ENCODE measurements at places on chromosomes 12 and 14.
A peak's percentile ranks its signal among the peaks of the same experiment; 100 is the strongest.

GRCh38 chr14:57462551-57462950, 31.1 kb downstream of the CCDC198 start:
- H3K4me3 ChIP-seq, result no peak overlapping the region
- H3K27me3 ChIP-seq, result no peaks in the 10 kb centered on the region
- H3K4me1 ChIP-seq, result no peaks in the 10 kb centered on the region
- H3K36me3 ChIP-seq, result no peaks in the 10 kb centered on the region
- no peak overlapping the region for H3K27ac ChIP-seq
- no peak for DNase-seq

DNA sequence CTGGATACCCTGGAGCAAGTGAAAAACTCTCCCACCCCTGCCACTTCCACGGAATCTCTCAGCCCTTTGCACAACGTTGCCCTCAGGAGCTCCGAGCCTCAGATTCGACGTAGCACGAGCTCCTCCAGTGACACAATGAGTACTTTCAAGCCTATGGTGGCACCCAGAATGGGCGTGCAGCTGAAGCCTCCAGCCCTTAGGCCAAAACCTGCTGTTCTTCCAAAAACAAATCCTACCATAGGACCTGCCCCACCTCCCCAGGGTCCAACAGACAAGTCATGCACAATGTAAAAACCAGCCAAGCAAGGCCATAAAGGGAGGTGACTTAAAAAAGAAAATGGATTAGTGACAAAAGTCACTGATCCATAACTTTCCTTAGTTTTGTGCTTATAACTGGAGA, 79.7 kb downstream of the KICS2 start:
- no peak for DNase-seq
- H3K4me1 ChIP-seq, result no peaks in the 10 kb centered on the region
- no peak overlapping the region for H3K27ac ChIP-seq
- H3K36me3 ChIP-seq, result no peaks in the 10 kb centered on the region
- H3K27me3 ChIP-seq, result no peaks in the 10 kb centered on the region

GRCh38 chr14:89858089-89858488, 96.4 kb downstream of the EFCAB11 start:
- DNase-seq, result no peak
- no peak overlapping the region for H3K4me3 ChIP-seq
- no peak overlapping the region for H3K27ac ChIP-seq
- no peaks in the 10 kb centered on the region for H3K27me3 ChIP-seq
- no peaks in the 10 kb centered on the region for H3K36me3 ChIP-seq

DNA sequence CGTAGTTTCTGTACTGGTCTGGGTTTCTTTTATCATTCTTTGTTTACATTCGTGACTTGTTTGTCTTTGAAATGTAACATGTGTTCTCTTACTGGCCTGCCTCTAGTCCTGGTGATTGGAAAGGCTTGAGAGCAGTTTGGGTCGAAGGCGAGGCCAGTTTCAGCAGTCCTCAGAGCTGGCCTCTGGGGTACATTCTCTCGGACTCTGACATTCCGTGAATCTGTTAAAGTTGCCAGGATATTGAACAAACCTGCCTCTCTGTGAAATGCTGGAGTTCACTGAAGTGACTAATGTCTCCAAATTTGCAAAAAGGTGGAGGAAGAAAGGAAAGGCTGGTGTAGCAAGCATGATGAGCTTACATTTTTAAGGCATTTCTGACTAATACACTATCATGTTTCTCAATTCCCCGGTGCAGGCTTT, 1.5 kb downstream of the PLEKHA5 start:
- H3K36me3 ChIP-seq, result no peaks in the 10 kb centered on the region
- no peak for DNase-seq
- H3K4me3 ChIP-seq, result peak overlapping the region; percentile 73
- H3K27me3 ChIP-seq, result no peaks in the 10 kb centered on the region
- no peaks in the 10 kb centered on the region for H3K4me1 ChIP-seq

GRCh38 chr14:30291216-30291615, 267.7 kb upstream of the G2E3 start:
- H3K4me3 ChIP-seq, result no peak overlapping the region
- no peaks in the 10 kb centered on the region for H3K27me3 ChIP-seq
- no peak for DNase-seq

GRCh38 chr14:91062600-91062999, 2.2 kb upstream of the RPS6KA5 start:
- H3K4me3 ChIP-seq, result no peak overlapping the region
- no peak for DNase-seq

- H3K4me1 ChIP-seq, result peaks cover 23% of the 10 kb centered on the region
- H3K36me3 ChIP-seq, result no peaks in the 10 kb centered on the region
- no peaks in the 10 kb centered on the region for H3K27me3 ChIP-seq
- no peak overlapping the region for H3K4me3 ChIP-seq
- no peak for DNase-seq
Observed at GRCh38 chr12:118357257-118358007, 15.3 kb downstream of the TAOK3 start.

GRCh38 chr14:76640923-76641395, 120.3 kb upstream of the VASH1 start:
- no peak overlapping the region for H3K27ac ChIP-seq
- no peaks in the 10 kb centered on the region for H3K4me1 ChIP-seq
- DNase-seq, result no peak
- H3K4me3 ChIP-seq, result no peak overlapping the region
- no peaks in the 10 kb centered on the region for H3K36me3 ChIP-seq

- no peak overlapping the region for H3K4me3 ChIP-seq
- peaks cover 2% of the 10 kb centered on the region for H3K36me3 ChIP-seq
- no peaks in the 10 kb centered on the region for H3K4me1 ChIP-seq
Observed at GRCh38 chr12:42469355-42470175, 120.0 kb downstream of the PRICKLE1 start.

GRCh38 chr14:99619835-99620834, 16.1 kb upstream of the CCDC85C start:
- DNase-seq, result no peak
- no peaks in the 10 kb centered on the region for H3K36me3 ChIP-seq
- H3K27me3 ChIP-seq, result peaks cover 7% of the 10 kb centered on the region
- H3K4me3 ChIP-seq, result no peak overlapping the region

GRCh38 chr14:68911594-68912227, 67.4 kb downstream of the ACTN1 start:
- no peaks in the 10 kb centered on the region for H3K27me3 ChIP-seq
- no peaks in the 10 kb centered on the region for H3K4me1 ChIP-seq
- H3K4me3 ChIP-seq, result no peak overlapping the region
- no peak overlapping the region for H3K27ac ChIP-seq
- H3K36me3 ChIP-seq, result no peaks in the 10 kb centered on the region

DNA sequence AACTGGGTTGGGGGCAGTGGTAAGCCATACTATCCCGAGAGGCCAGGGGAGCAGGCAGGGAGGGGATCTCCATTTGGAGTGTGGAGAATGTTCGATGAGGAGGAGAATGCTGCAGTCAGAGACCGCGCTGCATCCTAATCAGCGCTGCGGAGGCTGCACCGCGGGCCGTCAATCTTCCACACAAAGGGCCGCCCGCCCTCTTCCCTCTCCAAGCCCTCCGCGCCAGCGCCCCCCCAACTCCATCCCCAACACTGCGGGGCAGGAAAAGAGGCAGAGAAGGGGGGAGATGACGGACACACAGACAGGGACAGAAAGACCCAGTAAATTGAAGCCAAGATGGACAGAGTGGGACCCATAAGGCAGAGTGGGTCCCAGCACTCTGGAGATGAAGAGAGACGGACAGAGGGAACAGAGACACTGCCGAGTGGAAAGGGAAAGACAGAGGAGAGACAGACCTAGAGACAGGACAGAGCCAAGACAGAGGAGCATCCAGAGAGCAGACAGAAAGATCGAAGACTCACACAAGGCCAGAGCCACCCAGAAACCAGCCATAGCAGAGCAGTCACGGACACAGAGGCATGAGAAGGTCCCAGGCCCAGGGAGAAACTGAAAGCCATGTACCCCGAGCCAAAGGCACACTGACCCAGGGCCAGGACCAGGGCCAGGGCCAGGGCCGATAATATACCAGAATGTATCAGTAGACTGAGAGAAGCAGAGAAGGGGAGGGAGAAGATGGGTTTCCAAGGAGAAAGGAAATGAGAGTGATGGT, 3.5 kb downstream of the CISTR start:
- no peak for DNase-seq
- H3K27ac ChIP-seq, result no peak overlapping the region
- peaks cover 45% of the 10 kb centered on the region for H3K27me3 ChIP-seq
- no peak overlapping the region for H3K4me3 ChIP-seq
- H3K36me3 ChIP-seq, result no peaks in the 10 kb centered on the region
- H3K4me1 ChIP-seq, result no peaks in the 10 kb centered on the region

GRCh38 chr14:103624860-103625259, 4.2 kb upstream of the KLC1 start:
- peak; percentile 55 for DNase-seq
- H3K27me3 ChIP-seq, result no peaks in the 10 kb centered on the region
- peaks cover 27% of the 10 kb centered on the region for H3K4me1 ChIP-seq
- H3K36me3 ChIP-seq, result no peaks in the 10 kb centered on the region
- no peak overlapping the region for H3K4me3 ChIP-seq
- H3K27ac ChIP-seq, result peak overlapping the region; percentile 63

- H3K27me3 ChIP-seq, result no peaks in the 10 kb centered on the region
- H3K27ac ChIP-seq, result peak overlapping the region; percentile 68
- DNase-seq, result no peak
- peaks cover 18% of the 10 kb centered on the region for H3K4me1 ChIP-seq
Observed at GRCh38 chr12:123149501-123150274, 1.2 kb downstream of the PITPNM2 start.

DNA sequence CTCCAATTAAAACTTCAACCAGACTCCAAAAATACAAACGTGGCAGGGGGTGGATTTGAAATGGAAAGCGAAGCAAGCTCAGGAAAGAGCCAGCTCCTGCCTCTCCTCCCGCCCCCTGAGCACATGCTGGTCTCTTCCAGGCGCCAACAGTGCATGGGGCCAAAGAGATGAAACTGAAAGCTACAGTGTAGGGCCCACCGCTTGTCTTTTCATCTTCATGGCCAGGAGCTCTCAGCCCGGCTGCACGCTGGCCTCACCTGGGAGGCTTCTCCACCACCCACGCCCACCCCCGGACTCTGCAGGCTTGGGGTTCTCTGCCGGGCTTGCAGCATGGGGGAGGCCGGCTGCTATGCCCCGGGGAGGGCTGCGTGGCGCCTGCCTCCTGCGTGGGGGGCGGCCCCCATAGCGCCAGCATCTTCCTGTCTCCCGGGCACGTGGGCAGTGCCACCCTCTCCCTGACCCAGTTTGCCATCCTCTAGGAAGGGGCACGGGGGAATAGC, 2.0 kb downstream of the RIMBP2 start:
- no peaks in the 10 kb centered on the region for H3K36me3 ChIP-seq
- no peak for DNase-seq
- peaks cover 31% of the 10 kb centered on the region for H3K27me3 ChIP-seq
- H3K27ac ChIP-seq, result no peak overlapping the region

DNA sequence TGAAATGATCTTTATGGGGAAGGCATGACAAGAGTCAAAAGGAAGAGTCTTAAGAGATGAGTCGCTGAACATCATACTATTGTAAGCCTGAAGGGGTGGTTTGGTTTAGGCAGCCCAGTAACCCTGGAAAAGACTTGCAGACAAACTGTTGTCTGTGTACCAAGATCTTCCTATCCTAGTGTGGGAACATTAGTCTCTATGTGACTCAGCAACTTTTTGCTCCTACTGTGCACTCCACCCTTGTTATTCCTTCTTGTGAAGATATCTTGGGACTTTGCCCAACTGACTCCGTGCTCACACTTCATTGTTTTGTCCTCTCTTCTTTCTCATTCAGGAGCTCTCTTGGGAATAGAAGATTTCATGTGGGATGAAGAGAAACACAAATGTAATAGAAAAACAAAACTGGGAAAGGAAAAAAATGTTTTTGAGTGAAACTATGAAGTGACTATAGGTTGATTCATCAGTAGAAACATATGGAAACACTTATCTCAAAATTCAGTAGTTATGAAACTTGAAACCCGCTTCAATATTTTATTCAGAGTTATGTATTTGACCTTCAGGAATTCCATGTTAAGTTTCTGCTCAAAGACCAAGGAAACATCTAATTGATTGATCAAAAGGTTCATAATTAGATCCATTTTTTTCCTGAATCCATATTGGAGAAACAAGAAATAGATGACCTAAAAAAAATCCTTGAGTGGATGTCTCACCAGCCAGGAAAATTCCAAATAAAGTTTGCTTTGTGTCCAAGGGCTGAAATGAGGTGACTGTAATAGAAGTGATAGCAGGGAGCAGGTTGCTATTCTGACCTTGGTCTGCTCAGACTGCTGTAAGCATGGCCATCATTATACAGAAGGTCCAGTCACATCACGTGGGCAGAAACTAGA, 67.2 kb downstream of the BTG1 start:
- H3K27me3 ChIP-seq, result no peaks in the 10 kb centered on the region
- no peak overlapping the region for H3K4me3 ChIP-seq
- no peaks in the 10 kb centered on the region for H3K36me3 ChIP-seq
- peak overlapping the region; percentile 24 for H3K27ac ChIP-seq
- peak; percentile 50 for DNase-seq
- peaks cover 18% of the 10 kb centered on the region for H3K4me1 ChIP-seq

DNA sequence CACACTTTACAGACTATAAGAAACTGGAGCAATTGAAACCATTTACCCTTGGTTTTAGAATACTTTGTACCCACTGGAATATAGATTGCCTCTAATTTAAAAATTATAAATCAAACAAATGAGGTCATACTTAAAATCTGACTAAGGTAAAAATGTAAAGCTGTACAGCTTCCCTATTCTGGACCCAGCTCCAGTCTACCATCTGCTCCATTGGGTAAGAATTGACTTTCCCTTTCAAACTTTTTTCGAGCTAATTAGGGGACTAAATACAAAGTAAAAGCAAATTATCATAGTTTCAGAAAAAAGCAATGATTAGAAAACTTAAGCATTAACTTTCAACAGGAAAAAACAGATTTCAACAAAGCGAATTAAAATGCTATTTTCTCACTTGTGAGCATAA, 4.3 kb downstream of the KRR1 start:
- H3K27me3 ChIP-seq, result no peaks in the 10 kb centered on the region
- no peak overlapping the region for H3K4me3 ChIP-seq
- peaks cover 25% of the 10 kb centered on the region for H3K4me1 ChIP-seq
- DNase-seq, result no peak
- peaks cover 47% of the 10 kb centered on the region for H3K36me3 ChIP-seq

DNA sequence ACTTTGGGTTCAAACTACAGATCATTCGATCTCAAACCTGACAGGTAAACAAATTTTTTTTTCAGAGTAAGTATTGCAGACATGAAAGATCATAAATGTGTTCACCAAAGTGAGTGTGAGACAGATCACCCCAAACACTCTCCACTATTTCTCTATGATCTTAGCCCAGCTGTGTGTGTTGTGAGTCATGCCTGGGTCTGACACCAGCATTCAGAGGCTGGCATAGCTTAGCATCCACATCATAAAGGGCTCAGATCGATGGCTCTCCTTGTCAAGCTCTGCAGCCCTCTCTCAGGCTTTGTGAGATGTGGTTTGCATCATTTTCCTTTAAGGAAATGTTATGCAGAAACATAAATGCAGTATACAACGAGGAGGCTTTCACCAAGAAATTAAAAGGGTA, 164.9 kb downstream of the ETV6 start:
- no peak overlapping the region for H3K27ac ChIP-seq
- H3K4me1 ChIP-seq, result peaks cover 27% of the 10 kb centered on the region
- DNase-seq, result no peak

GRCh38 chr14:49977126-49977841, 84.4 kb downstream of the ARF6 start:
- no peak overlapping the region for H3K4me3 ChIP-seq
- no peak for DNase-seq
- no peaks in the 10 kb centered on the region for H3K27me3 ChIP-seq
- H3K4me1 ChIP-seq, result peaks cover 11% of the 10 kb centered on the region
- no peak overlapping the region for H3K27ac ChIP-seq

- H3K36me3 ChIP-seq, result no peaks in the 10 kb centered on the region
- H3K4me1 ChIP-seq, result no peaks in the 10 kb centered on the region
- no peak for DNase-seq
- no peak overlapping the region for H3K4me3 ChIP-seq
Observed at GRCh38 chr14:106848330-106849121, 1322.1 kb downstream of the TMEM121 start.

Data from gastrocnemius medialis (tissue), 4 donors.